ENCODE measurements at places on chromosomes 2 and 18.
A peak's percentile ranks its signal among the peaks of the same experiment; 100 is the strongest.

- DNase-seq, result no peak
Measured at GRCh38 chr18:62437235-62438017, 85.4 kb upstream of the ZCCHC2 start.

DNA sequence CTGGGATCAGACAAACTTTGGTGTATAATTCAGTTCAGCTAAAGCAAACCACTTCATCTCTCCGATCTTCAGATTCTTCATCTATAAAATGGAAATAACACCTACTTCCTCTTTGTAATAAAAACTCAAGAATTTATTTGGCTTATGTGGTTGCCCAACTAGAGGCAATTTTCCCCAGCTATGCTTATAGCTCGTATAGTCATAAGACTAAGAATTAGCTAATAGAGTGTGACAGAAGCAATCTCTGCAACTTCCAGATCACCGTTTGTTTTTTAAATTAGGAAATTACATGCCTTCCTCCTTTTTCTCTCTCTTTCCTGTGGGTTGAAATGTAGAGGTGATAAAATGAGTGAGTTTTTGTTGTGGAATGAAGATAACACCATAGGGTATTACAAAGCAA, 35.3 kb upstream of the KCNF1 start:
- no peak for DNase-seq

DNA sequence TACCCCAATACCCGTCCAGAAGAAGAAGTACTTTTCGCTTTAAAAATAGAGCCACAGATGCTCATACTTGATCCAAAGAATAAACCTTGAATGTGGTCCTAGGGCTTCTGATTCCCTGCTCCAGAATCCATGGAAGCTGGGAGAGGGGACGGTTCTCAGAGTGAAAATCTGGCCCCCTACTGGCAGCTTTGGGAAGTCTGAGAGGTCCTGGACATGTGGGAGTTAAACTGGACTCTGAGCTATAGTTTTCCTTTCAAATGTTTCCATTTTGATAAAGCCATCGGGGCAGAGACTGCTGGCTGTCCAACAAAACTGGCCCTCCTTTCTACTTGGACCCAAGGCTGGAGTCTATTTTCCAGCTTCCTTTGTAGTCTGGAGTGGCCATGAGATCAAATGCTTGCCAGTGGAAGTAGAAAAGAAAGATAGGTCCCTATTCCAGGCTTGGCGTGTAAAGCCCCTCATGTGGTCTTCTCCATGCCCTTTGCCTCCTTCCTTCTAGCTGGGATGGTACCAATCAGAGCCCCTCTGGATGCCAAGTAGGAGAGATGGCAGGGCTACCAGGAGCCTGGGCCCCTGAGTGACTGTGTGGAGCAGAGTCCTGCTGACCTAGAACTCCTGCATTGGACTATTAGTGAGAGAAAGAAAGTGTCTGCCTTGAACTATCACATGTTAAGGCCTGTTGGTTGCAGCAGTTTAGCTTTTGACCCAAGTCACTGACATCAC, 37.7 kb upstream of the TBC1D8 start:
- DNase-seq, result peak; percentile 56

- DNase-seq, result no peak
Measured at GRCh38 chr2:54347622-54348021, 91.6 kb upstream of the TSPYL6 start.

DNA sequence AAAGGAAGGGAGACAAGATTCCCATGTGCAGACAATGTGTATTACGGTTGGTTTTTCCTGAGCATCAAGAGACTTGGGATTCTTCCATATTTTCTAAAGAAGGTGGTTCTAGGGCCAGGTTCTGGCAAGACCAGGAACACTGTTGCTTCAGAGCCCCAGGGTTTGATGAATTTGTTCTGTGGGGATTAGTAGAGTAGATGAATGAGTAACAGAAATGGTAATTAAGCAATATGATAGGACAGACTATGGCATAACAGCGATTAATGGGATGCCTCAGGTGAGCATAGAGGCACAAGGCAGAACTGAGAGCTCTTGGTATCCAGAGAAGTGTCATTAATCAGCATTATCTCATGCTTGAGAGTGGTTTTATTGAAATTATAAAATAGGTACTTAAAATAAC, 82.8 kb upstream of the PNPT1 start:
- DNase-seq, result no peak

- DNase-seq, result no peak
Measured at GRCh38 chr2:197304556-197305011, 6.0 kb downstream of the ANKRD44 start.

DNA sequence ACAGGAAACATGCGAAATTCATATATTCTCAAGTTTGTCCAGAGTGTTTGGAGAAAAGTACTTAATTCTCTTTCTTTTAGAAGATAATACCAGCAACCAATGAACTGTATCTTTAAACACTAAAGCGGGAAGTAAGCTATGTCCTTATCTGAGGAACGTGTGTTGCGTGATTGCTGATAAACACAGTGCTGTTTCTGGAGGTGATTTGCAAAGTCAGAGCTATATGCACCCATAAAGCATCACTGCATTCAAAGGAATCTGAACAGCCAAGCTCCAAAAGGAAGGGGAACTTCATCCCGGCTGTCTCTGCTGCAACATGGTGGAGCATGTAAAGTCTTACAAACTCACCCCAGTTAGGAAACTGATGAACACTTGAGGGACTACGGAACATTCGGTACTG, 271.7 kb upstream of the FN1 start:
- no peak for DNase-seq

DNA sequence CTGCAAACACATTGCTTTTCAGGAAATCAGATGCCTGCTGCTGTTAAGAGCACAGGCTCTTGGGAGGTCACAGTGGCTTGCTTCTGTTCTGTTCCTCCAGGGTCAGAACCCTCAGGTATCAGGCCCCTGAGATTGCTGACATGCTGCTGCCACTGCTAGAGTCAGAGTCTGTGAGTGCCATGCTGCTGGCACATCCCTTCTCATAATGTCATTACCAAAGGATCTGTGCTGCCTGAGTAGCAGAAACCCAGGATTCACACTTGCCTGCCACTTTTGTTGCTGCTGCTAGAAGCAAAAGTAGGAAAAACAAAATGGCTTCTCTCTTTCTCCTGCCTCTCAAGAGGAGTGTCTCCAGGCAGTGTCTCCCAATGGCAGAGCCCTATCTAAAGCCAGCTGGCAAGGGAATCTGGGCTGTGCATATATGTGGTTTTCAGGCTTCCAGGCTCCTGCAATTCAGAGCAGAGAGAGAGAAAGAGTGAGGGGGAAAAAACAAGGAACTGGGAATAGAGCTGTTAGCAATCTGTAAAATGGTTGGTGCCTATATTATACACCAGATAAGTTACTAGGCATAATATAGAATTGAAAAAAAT, 180.3 kb downstream of the MYCN start:
- no peak for DNase-seq

DNA sequence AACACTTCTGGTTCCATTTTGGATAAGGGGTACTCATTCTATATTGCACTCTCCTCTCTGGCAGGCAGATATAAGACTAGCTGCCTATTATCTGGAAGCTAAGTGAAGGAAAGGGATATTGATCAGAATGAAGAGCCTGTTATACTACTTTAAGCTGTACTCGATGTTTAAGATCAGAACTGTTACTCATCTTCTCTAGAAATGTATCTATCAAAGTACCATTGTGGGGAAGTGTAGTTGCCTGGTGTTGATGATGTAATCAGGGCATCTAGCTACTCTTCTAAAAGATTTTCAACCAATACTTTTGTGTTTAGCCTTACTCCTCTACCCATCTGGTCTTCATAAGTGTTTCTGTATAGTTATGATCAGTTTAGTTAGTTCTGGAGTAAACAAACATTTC, 5.8 kb downstream of the CAMKMT start:
- DNase-seq, result no peak

DNA sequence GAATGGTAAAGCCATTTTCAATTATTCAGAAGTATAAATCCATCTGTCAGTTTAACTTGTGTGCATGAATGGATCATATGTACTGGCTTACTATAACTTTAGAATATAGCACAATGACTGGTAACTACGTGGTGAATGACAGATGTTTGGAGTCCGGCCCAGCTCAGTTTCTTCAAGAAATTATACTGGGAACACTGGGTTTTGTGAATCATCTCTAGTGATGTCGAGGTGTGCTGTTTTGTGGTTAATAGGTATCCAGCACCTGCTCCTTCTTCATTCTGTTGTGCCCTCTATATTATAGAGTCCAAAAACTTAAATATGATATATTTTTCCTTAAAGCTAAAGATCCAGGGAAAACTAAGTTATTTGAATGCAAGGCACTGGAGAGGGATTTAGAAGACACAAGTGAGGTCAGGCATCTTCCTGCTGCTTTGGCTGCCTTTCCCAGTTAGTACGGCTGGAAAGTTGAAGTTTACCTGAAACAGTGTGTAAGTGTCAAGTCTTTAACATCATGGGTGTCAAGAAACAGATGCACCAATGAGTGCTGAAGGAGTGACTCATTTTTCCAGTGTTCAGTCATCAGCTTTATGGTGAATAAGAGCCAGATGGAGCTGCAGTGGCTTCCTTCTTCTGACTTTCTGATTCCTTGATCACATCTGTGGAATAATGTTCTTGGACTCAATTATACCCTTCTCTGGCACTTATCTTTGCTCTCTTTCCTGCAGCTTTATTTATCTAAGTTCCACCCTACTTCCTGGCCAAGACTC, 1079.5 kb upstream of the CELF4 start:
- DNase-seq, result no peak
